Activated T-helper 9 cell treated with anti-CD3 and anti-CD28 coated beads, Interleukin-2, amount 50 U/mL, for 16 hours (primary cell): ENCODE measurements at places on chromosomes 12 and 14.

GRCh38 chr14:93923626-93924025 is 3.5 kb upstream of the FAM181A start:
- DNase-seq, result no peak

DNA sequence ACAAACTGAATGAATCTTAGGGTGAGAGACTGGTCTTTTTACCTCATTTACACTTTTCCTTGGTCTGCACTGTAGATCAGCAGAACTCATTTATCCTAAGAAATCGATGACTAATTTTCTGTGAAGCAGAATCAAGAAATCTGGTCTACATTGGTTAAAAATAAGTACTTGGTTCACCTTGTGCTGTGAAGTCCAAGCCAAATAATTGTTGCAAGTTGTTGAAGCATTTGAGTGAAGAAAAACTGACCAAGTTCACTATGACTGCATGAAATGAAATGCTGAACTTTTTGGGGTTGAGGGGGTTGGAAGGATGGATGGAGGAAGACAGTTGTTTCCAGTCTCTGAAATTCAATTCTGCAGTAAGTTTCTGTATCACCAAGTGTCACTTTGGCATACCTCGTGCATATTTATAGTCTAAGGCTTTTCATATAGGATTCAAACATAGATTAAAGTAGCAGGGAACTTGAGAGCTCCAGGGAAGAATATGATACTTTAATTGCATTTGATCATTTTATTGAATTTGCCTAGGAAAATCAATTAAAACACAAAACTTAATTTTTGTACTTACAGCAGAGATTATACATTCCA is 75.0 kb downstream of the FAR2 start:
- DNase-seq, result no peak

- no peak for DNase-seq
Observed at GRCh38 chr12:98754095-98754494, 109.0 kb downstream of the APAF1 start.

DNA sequence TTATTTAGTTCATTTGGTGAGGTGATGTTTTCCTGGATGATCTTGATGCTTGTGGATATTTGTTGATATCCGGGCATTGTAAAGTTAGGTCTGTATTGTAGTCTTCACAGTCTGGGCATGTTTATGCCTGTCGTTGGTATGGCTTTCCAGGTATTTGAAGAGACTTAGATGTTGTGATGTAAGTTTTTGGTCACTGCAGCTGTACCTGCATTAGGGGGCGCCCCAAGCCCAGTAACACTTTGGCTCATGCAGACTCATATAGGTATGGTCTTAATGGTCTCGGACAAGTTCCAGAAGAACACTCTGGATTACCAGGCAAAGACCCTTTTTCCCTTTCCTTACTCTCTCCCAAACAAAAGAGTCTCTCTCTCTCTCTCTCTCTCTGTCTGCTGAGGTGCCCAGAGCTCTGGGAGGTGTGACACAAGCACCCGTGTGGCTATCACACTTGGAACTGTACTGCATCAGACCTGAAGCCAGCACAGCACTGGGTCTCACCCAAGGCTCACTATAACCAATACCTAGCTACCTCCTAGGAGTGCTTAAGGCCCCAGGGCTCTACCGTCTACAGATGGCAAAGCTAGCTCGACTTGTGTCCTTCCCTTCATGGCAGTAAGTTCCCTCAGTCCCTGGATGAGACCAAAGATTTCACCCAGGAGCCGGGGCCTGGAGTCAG is 425.8 kb upstream of the ATXN7L3B start:
- DNase-seq, result no peak

- no peak for DNase-seq
Observed at GRCh38 chr14:85530626-85531025, 682 bp downstream of the FLRT2 start.

- no peak for DNase-seq
Observed at GRCh38 chr12:117567644-117568216, 206.3 kb upstream of the NOS1 start.

- DNase-seq, result no peak
Observed at GRCh38 chr12:499837-500458, 40.2 kb downstream of the B4GALNT3 start.

- no peak for DNase-seq
Observed at GRCh38 chr12:75611041-75611440, 99.6 kb upstream of the KRR1 start.

DNA sequence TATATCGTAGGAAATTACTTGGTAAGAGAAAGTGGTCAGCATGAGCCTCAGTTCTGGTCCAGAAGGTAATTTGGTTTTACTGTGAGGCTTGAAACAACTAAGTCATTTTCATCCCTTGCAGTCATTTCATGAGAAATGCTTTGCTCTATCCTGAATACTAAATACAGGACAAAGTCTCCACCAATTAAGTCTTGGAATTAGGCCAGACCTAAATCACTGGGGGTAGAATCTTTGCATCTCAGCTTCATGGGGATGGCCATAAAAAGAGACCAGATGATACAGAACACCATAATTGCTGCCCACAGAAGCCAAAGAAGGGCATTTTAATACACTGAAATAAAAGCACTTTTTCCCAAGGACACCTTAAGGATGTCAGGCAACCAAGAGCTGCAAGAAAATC is 277.9 kb upstream of the DCN start:
- DNase-seq, result no peak

DNA sequence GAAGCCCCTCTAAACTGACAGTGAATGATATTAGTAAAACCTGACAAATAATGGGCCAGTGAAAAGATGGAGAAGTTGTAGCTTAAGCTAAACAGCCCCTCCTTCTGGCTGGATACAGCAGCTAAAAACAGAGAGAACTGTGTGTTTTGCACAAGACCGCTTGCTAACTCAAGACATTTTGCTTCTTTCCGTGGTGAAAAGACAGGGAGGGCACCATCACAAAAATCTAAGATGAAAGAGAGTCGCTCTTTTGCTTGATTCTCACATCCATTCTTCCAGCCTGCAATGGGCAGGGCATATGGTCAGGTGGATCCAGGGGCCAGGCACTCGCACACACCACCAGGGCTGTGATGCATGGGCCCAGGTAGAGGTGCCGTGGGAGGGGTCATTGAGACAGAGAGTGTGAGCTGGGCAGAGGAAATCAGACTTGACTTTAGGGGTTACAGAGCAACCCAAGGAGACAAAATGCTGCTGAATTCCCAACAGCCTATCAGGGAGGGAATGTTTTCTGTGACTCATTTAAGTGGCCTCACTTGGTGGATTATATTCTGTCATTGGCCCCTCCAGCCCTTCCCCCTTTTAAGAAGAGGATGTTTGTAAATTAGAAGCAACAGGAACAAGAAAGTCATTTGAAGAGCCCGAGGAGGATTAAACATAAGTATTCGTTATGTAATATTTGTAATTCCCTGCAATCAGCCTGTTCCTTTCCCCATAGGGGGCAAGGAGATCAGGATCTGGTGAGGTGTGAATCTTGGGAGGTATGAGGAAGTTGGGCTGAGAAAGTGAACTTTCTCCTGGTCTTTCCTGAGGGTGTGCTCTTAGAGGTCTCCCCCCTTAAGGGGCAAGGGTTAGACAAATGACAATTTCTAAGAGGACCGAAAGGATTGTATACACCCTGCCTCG is 12.3 kb downstream of the EMP1 start:
- no peak for DNase-seq

- no peak for DNase-seq
Observed at GRCh38 chr14:72060917-72061316, 128.7 kb downstream of the RGS6 start.

- no peak for DNase-seq
Observed at GRCh38 chr14:79248126-79248525, 963.2 kb downstream of the DIO2 start.

GRCh38 chr14:91376547-91377477 is 40.8 kb downstream of the CCDC88C start:
- no peak for DNase-seq

GRCh38 chr14:36518586-36519430 is 1.2 kb downstream of the NKX2-1 start:
- DNase-seq, result no peak
